ENCODE measurements at places on chromosomes 4 and X.

GRCh38 chr4:6851962-6852361 is 57.7 kb upstream of the TBC1D14 start:
- DNase-seq, result no peak

DNA sequence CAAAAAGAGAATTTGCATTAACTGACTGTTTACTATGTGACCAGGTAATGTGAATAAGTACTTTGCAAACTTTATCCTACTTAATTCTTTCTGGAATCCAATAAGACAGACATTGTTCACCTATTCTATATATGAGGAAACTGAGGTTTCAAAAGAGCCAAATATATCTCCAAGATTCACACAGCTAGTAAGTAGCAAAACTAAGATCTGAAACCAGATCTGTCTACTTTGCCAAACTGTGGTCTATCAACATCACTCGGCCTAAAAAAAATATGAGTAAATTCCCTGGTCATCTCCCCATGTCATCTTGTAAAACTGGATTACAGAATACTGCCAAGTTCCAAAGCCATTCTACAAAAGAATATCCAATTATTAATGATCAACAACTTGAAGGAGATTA is 52.8 kb downstream of the ANAPC10 start:
- no peak for DNase-seq

DNA sequence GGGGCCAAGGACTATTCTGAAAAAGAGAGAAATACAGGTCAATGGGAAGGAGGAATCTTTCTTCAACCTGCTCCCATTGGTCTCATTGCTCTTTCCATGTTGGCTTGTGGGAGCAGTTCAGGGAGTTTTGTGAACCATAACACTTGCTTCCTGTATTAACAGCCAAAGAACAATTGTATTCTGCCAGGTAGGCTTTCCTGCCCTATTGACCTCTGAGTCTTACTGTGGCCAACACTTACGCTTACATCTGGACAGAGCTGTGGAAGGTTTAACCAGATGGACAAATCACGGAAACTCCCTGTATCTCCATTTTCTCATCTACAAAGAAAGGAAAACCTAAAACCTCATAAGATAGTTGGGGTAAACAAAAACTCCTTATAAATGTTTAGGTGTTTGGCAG is 30.7 kb downstream of the MID1IP1 start:
- no peak for DNase-seq

DNA sequence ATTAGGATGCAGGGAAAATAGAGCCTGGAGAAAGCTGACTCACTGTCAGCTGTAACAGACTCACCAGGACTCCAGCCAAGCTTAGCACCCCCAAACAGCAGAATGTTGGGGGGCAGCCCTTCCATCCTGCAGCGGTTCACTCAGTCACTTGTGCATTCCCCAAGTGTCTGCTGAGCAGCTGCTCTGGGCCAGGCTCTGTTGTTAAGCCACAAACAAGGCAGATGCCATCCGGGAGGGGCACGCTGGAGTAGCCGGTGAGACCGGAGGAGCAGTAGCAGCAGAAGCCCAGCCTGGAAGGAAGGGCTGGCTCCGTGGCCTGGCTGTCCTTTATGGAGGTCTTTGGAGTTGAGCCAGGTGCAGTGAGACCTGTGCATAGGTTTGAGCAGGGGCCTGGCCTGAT is 22.0 kb downstream of the CCNQ start:
- no peak for DNase-seq

DNA sequence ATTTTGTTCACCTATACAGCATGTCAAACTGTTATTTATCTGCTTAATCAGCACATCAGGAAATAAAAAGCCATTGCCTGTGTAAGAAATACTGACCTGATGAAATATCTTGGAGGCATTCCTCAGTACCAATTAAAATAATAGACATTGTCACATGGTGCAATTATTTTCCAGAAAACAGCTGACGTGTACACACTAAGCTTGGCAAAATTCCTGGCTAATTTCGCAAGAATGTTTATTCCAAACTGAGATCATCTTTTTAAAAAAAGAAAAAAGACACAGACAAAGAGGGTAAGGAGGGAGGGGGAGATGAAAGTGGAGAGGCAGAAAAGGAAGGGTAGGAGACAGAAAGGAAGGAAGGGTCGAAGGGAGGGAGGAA is 61.9 kb upstream of the NFKB1 start:
- no peak for DNase-seq

Measured in T follicular helper cell (primary cell).